ENCODE measurements at places on chromosomes 2 and 18.

DNA sequence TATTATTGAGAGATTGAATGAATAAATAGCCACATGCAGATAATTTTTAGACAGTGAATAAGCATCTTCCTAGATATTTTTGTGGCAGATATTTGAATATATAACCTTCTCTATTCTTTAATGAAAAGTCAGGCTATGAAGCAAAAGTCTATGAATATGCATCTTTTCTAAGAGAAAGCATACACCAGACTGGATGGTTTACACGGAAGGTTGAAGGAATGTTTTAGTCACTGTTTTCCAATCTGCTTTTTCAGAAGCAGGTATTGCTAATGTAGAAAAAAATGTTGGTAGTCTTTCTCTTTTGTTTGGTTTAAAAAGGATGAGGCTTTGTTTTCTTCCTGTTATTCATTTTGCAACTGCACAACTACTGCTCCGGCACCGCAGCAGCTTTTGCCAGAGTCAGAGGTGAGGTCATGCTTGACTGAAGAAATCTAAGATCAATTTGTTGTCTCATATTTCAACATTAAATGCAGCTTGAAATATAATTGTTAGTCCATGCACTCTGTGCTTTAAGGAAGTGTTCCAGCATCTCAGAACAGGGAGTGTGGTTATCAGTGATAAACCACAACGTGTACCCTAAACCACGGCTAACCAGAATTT lies 1540.8 kb upstream of the PIK3C3 start:
- DNase-seq, result peak; percentile 32

DNA sequence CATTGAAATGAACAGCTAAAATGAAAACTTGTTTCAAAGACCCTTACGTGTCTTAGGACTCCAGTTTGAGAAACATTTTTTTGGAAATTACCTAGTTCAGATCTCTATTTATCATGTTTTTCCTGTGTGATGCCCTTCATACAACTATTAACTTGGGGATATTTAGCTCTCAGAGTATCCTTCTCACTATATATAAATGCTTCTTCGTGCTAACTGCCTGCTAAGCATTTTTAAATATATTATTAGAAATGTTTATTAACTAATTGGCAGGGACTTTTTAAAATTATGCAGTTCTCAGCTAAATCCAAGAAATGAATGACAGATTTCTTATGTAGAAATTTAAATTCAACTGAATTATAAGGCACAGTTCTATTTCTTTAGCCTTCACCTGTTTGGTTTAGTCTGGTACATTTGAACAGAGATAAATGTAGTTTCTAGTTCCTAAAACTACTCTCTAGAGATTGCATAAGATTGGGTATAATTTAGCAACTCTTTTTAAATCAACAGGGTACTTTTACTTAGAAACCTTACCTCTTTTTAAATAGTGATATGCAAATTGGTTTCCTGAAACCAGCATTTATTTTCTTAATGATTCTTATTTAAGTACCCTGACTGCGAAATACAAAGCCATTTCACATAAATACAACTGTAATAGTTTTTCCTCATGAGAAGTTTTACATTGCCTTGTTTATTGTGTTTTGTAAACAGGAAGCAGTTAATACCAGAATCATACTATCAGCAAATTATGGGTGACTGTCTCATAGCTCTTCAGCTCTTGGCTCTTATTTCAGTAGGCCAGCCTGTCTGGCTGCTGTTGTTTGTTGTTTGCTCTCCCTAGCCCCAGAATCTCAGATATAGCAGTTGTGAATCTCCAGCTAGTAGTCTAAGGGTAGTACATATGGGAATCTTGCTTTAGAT lies 140.7 kb downstream of the PTRHD1 start:
- no peak for DNase-seq

DNA sequence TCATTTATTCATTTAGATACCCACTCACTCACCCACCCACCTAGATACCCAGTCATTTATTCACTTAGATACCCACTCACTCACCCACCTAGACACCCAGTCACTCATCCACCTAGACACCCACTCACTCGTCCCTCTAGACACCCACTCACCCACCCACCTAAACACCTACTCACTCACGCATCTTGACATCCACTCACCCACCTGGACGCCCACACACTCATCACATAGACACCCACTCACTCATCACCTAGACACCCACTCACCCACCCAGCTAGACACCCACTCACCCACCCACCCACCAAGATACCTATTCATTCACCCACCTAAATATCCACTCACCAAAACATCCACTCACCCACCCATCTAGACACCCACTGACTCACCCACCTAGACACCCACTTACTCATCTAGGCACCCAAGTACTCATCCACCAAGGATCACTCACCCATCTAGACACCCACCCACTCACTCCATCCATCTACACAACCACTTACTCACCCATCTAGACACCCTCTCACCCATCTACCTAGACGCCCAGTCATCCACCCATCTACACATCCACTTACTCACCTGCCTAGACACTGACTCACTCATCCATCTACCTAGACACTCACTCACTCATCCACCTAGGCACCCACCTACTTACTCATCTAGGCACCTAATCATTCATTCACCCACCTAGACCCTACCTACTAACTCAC lies 723.7 kb upstream of the RAB6C start:
- no peak for DNase-seq

DNA sequence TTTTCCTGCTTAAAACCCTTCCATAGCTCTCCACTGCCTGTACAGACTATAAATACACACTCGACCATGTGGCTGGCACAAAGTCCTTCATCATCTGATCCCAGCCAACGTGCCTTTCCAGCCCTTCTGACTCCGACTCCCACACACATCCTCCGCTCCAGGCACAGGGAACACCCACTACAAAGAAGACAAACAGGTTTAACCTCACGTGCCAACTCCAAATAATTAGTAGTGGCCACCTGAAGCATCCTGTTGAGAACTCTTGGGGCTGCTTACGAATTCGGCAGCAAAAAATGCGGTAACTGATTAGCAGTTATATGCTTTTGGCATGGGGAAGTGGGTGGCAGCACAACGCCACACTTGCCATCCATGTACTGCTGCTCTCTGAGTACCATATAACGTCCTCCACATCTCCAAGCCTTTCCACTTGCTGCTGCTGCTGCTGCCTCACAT lies 12.1 kb downstream of the SPIRE1 start:
- no peak for DNase-seq

All from astrocyte of the spinal cord (primary cell).